ENCODE measurements at places on chromosomes 1 and 21. TPM values are rescaled to one million over a fixed set of nuclear protein-coding genes. Genes with fewer than 3 reads are reported as not detected.
A peak's percentile ranks its signal among the peaks of the same experiment; 100 is the strongest.

The SPATA17 gene
- 0.56 TPM for polyA plus RNA-seq

The MROH9 gene
- not detected for polyA plus RNA-seq

The RIMKLA gene
- 0.30 TPM for polyA plus RNA-seq

DNA sequence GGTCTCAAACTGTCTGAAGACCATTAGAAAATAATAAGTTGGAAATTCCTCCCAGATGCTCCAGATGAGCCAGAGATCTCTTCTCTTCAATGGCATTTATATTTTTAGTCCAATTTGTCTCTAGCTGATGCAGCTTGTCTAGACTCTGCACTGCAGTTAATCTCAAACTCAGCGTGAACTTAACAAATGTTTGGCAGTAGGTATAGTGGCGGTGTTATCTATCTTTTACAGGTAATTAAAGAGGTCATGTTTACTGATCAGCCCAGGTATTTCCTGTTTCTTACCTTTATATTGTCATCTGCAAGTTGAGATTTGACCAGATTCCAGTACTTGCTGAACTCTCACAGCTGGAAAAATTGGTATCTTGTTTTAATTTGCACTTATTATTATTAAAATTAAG, 1024.5 kb upstream of the ADGRL2 start:
- no peak for DNase-seq

DNA sequence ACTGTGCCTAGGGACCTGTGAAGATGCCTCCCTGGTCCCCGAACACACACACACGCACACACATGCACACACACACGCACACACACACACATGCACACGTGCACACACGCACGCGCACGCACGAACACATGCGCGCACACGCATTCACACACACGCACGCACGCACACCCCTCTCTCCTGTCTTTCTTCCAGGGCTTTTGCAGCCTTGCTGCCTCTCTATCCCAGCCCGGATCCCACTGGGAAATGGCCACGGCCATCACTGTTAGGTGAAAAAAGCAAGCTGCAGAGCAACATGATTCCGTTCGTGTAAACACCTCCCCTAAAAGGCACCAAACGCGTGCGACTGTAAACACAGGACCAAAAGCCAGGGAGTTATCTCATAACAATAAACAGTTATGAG, 39.7 kb downstream of the NKAIN1 start:
- DNase-seq, result no peak

GRCh38 chr1:200015811-200016210, 11.7 kb upstream of the NR5A2 start:
- no peak for DNase-seq

- DNase-seq, result no peak
Observed at GRCh38 chr1:46768445-46768844, 30.4 kb upstream of the CYP4B1 start.

GRCh38 chr1:209926045-209926444, 12.0 kb upstream of the SYT14 start:
- DNase-seq, result no peak

GRCh38 chr1:94044290-94044790, 76.6 kb downstream of the ABCA4 start:
- peak; percentile 77 for DNase-seq
